ENCODE measurements at places on chromosomes 1 and 21.

DNA sequence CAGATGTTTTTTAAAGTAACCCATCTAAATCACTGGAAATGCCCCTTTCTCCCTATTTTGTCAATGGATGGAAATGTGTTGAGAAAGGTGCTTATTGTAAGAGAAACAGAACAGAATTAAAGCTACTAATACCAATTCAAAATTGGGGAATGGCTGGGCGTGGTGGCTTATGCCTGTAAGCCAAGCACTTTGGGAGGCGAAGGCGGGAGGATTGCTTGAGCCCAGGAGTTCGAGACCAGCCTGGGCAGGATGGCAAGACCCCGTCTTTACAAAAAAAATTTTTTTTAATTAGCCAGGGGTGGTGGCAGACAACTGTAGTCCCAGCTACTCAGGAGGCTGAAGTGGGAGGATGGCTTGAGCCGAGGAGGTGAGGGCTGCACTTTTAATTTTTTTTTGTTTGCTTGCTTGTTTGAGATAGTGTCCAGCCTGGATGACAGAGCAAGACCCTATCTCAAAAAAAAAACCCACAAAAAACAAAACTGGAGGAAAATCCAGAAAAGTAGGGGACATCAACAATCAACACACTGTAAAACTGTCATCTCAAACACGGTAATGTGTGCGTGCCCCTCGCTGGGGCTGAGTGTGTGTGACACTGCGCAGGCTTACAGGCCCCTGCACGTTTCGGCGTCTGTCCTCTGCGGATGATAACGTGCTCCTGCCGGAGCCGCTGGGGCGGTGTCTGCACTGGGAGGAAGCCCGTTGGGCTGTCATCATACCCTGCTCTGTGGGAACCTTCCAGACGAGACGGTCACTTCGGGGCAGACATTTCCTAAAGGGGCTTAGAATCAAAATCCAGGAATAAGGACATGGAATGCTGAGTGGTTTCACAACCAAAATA lies 11.6 kb upstream of the POFUT2 start:
- DNase-seq = no peak

DNA sequence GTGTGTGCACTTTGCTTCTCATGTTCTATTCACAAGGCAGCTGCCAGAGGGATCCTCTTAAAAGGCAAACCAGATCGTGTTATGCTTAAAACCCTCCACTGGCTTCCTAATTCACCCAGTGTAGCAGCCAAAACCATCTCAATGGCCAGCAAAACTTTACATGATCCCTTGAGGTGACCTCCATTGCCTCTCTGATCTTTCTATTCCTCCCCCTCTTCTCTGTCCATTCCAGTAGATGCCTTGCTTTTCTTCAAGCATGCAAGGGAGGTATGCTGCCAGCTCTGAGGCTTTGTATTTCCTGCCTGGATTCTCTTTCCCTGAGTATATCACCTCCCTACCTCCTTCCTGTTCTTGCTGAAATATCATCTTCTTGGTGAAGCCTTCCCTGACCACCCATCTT lies 93.2 kb upstream of the KCNK2 start:
- no peak for DNase-seq

DNA sequence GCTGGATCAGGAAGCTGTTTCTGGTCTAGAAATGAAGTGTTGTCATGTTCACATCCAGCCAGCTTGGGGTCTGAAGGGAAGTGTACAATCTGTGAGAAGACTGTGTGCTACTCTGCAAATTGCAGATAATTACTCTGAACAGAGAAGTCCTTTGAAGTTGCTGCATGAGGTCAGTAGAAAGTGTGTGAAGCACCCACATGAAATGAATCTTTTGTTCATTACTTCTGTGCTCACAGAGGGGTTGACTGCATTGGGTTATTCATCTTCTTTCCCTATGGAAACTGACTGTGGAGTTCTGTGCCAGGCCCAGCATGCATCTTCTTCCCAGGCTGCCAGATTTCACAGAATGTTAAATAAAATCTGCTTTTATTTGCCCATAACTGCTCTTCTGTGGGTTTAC lies 47.1 kb downstream of the CTH start:
- DNase-seq = no peak

GRCh38 chr1:201426479-201427310 lies 5.2 kb upstream of the TNNI1 start:
- DNase-seq = no peak

DNA sequence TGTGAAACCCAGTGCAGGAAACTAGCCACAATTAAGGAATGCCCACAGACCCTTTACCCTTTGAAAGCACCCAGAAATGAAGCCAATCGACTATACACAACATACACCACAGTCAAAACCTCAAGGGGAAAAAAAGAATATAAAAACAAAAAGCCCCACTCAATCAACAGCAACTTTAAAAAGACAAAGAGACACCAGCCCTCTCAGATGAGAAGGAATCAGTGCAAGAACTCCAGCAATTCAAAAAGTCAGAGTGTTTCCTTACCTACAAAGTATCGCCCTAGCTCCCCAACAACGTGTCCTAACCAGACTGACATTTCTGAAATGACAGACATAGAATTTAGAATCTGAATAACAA lies 147.7 kb downstream of the CHD1L start:
- no peak for DNase-seq

DNA sequence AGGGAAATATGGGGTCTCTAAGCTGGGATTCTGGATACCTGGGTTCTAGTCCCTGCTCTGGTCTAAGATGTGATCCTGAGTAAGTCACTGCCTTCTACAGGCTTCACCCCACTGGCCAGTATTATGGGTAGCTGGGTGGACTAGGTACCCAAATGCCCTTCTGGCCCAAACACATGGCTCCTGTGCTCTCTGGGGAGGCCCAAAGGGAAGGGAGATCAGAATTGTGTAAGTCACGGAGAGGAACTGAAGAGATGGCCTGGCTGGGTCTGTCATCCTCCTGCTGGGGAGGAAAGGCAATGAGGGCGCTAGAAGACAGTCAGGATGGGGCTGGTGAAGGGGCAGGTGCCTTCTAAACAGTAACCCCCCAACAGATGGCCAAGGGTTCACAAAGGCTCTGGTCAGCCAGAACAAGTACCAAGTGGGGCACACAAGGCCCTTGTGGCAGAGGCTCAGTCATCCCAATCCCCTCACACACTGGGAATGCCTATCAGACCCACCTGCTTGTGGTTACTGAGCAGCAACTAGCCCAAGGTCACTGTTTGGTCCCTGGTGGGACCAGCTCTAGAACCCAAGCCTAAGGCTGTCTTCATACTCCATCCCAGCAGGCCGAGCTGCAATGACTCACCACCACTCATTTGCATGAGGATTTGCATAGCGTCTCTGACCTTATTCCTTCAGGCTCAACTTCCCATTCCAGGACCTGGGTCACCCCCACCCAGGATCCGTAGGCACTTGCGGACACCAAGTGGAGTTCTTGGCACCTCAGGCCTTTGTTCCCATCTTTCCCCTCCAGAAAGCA lies 9.2 kb downstream of the MEF2D start:
- peak; percentile 78 for DNase-seq

DNA sequence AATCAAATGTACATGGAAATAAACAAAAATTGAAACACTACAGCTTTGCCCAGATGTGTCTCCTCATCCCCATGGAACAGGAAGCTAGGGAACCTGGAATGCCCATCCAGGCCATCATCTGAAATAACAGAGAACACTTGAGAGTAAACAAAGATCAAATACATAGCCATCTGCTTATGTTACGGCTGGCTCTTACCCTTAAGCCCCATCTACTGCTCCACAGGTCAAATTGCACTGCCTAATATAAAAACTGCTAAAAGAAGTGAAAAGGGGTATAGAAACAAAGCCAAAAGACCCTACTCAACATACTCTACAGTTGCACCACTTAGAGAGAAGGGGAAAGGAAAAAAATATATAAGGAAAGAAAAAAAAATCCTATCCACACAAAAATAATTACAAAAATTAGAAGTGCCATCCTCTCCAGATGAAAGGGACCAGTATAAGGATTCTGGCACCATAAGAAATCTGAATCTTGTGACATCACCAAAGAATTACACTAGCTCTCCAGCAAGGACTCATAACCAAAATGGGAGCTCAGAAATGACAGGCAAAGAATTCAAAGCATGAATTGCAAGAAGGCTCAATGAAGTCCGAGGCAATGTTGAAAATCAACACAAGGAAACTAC lies 26.9 kb downstream of the OR6Y1 start:
- peak; percentile 27 for DNase-seq

DNA sequence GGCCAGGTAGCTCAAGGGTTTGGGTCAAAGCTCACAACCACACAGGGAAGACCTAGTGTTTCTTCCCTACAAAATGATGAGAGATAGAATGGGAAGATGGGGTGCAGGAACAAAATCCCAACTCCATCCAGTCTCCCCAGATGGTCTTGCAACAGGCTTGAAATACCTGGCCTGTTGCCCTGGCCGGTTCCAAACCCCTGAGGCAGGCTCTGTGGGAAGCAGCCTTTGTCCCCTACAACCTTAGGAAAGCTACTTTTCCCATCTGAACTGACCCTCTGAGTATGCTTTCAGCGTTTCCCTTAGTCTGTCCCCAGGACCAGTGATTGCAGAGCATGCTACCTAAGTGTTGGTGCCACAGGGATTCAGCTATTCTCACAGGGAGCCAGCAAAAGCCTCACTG lies 104.0 kb downstream of the GDAP2 start:
- DNase-seq = no peak

DNA sequence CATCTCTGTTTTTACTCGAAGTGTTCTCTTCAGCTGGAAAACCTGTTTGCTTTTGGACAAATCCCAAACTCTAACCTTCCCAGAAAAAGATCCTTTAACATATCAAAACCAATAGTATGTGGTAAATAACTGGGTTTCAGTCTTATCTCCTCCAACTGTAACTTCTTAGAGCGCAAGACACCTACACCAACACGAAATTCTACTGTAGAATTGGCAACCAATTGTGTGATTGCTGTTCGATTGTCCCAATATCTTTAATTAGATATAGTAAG lies 5.8 kb upstream of the MPZL1 start:
- no peak for DNase-seq

DNA sequence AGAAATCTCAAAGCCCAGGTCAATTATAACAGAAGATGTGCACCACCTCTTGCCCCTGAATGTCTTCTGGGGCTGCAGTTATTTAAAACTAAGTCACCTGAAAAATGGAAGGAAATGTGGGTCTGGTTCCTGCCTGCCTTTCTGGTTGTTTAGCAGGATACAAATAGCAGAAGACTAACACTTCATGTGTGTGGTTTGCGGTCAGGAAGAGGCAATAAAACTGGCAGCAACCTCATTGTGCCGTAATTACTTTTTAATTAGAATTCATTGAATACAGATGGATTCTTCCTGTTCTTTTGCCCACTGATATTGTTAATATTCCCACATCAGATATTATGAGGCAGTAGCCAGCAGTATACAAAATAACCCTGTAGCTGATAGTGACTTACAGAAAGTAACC lies 345.7 kb downstream of the ZNF326 start:
- DNase-seq = peak; percentile 57

DNA sequence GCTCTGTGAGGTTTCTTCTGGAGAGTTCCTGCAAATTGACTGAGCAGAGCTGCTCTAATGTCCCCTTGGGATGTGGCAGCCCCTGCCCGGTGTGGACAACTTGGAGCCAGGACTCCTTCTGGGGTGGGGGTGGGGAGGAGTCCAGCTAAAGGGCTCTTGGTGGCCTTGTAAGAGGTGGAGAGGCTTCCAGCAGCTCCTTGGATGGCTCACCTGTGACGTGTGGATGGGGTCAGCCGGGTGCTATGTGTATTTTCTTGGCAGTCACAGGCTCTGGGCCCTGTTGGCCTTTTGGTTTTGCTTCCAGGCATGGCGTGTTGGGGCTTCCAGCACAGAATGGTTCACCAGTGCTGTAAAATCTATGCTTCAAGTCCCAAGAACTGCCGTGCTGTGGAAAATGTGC lies 38.2 kb downstream of the TRAPPC10 start:
- no peak for DNase-seq

DNA sequence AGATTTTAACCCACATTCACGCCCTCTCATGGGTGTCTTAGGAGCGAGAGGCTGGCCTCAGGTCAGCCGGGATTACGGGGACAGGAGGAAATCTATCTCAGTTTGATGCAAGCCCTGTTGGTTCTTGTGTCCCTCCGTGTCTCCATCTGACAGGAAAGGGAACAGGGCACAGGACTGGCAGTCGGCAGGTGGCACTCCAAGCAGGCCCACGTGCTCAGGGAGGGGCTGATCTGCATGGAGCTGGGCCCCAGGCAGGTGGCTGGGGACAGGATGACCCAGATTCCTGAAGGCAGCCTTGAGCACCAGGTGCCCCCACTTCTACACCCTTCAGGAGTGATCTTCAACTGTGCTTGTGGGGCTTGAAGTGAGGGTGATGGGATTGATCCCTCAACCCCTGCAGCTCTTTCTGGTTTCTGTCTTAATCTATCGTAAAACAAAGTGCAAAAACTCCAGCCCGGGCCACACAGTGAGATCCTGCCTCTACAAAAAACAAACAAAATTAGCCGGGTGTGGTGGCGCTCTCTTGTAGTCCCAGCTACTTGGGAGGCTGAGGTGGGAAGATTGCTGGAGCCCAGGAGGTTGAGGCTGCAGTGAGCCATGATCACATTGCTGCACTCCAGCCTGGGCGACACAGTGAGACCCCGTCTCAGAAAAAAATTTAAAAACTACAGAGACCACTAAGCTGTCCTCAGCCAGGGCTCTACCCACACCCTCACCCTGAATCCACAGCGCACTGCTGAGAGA lies 8.3 kb downstream of the PLEKHG5 start:
- DNase-seq = no peak

GRCh38 chr1:26717017-26717491 lies 21.2 kb downstream of the ARID1A start:
- DNase-seq = no peak

- no peak for DNase-seq
Observed at GRCh38 chr1:244768186-244768585, 67.3 kb upstream of the COX20 start.

DNA sequence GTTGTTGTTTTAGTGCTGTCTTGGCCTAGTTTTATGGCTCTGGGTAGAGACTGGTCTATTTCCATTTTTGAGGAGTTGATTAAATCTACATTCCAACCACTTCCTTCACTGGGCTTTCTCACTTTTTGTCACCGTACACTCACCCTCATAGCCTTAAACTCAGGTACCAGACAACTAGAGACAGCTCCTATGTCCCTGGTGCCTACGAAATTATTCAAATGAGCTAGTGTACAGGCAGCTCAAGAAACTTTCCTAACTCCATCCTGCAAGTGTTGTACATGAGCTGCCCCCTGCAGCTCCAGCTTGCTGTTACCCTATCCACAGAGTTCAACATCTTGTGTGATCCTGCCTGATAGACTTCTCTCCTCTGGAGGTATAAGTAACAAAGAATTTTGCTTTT lies 704.8 kb upstream of the RGS18 start:
- peak; percentile 2 for DNase-seq

- DNase-seq = peak; percentile 58
Observed at GRCh38 chr1:160167580-160167979, 16.2 kb downstream of the ATP1A4 start.

DNA sequence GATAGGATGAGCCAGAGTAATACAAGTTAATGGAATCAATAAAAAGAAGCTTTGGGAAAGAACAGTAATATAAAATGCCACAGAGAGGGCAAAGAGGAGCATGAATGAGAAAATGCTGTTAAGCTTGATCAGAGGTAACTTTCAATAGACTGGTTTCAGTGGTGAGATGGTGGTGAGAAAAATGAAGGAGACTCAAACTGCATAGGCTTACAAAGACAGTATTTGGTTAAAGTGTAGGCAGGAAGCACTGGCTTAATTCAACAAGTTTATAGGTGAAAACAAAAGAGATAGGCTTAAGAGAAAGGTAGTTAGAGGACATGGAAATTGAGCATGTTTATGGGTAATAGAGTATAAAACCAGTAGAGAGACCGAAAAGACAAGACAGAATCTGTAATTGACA lies 298.6 kb upstream of the ADAMTS5 start:
- DNase-seq = no peak

- DNase-seq = no peak
Observed at GRCh38 chr1:95699149-95699953, 465.3 kb downstream of the RWDD3 start.

GRCh38 chr1:230556453-230556852 lies 85.8 kb upstream of the COG2 start:
- no peak for DNase-seq

Measured in NB4 (cell line).